ENCODE measurements at places on chromosomes 16 and 17.

- no peak for DNase-seq
These were observed 236.8 kb upstream of the CA10 start for GRCh38 chr17:52395308-52395707.

- no peak for DNase-seq
These were observed 19.1 kb downstream of the VPS35L start for GRCh38 chr16:19574615-19575014.

GRCh38 chr16:69840975-69841374, 78.8 kb downstream of the WWP2 start:
- no peak for DNase-seq

- no peak for DNase-seq
These were observed 6.1 kb downstream of the TEPSIN start for GRCh38 chr17:81232616-81233241.

- DNase-seq, result no peak
These were observed 65.0 kb downstream of the TBC1D16 start for GRCh38 chr17:79970576-79971068.

GRCh38 chr17:57832314-57833178, 17.3 kb downstream of the MRPS23 start:
- DNase-seq, result no peak

GRCh38 chr17:73657473-73658116, 13.3 kb upstream of the SDK2 start:
- no peak for DNase-seq

DNA sequence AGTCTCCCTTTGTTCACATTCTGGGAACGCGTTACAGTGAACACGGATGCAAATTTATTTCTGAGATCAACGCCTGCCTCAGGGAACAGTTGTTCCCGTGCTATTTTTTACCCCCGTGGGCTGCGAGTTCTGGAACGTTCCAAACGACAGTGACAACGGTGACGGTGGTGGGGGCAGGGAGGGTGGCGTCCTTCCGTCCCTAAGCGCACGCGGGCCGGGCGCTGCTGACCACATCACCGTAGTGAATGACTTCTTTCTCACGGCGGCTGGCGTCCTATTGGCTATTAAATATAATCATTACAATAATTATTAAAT, 45.1 kb upstream of the SSTR5 start:
- DNase-seq, result no peak

Measured in AG20443 (cell line).